Mucosa of gallbladder (tissue), 1 donor: ENCODE measurements at places on chromosomes 5 and 9.

DNA sequence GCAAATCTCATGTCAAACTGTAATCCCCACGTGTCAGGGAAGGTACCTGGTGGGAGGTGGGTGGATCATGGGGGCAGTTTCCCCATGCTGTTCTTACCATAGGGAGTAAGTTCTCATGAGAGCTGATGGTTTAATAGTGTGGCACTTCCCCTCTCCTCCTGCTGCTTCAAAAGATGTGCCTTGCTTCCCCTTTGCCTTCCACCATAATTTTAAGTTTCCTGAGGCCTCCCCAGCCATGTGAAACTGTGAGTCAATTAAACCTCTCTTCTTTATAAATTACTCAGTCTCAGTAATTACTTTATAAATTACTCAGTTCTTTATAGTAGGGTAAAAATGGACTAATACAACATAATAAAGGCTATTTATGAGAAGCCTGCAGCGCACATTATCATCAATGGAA lies 7.1 kb upstream of the CNTRL start:
- DNase-seq = no peak

- DNase-seq = no peak
Measured at GRCh38 chr5:53039855-53040254, 50.7 kb downstream of the ITGA2 start.

GRCh38 chr5:145708169-145708568 lies 127.0 kb downstream of the PRELID2 start:
- DNase-seq = no peak

- DNase-seq = no peak
Measured at GRCh38 chr5:65356274-65356673, 125.4 kb downstream of the ADAMTS6 start.

DNA sequence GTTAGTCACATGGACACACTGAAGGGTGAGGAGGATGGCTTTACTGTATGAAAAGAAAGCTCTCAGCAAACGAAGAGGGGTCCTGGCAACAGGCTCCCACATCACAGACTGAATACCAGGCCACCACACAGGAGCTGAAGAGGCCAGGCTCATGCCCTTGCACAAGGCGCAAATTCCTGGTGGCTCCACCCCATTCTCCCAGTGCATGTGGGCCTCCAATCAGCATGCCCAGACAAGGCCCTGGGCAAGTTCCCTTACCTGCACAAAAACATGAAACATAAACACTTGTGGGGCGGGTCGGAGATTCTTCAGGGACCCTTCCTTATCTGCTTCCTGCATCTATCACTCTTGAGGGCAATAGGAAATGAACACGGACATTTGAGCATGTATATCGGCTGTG lies 935.8 kb upstream of the EDIL3 start:
- DNase-seq = no peak

DNA sequence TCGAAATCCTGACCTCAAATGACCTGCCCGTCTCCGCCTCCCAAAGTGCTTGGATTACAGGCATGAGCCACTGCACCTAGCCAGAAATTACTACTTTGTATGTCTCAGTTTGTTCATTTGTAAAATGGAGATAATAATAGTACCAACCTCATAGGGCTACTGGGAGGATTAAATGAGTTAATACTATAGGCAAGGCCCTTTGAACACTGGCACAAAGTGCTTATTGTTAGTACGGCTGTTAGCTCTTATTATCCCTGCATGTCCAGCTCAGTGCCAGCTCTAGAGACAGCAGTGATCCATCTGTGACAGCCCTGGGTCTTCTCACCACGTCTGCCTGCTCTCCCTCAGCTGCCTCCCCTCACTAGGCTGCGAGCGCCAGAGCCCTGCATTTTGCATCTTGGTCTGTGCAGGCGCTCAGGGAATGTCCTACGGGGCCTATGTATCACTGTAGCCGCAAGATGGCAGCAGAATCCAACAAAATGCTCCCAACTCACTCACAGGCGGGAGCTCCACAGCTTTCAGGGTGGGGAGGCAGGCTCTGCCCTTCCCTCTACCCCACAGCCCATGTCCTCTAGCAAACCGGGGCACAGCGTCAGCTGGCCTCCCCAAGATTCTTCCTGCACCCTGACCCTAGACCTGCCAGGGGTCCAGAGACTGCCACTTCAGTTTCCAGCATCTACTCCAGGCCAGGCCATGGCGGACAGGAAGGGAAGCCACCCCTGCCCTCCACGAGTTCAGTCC lies 17.7 kb upstream of the AKNA start:
- peak; percentile 87 for DNase-seq

DNA sequence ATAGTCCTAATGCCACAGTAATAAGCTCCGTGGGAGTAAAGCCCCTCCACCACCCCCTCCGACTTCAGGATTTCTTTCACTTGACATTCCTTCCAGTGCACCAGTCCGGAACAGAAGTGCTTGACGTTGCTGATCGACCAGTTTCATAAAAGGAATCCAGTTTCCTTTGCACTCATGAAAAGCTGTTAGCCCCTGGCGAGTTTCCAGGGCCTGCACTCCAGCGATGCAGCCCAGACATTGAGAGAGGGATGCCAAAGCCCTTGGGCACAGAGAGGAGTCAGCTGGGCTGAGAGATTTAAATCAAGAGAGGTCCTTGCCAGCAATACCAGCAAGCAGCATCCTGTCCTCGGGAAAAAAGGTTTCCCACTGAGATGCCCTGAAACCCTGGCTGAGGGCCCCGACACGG lies 170.1 kb downstream of the GABBR2 start:
- DNase-seq = no peak

GRCh38 chr5:168114444-168115017 lies 176.9 kb upstream of the WWC1 start:
- DNase-seq = peak; percentile 39

- no peak for DNase-seq
Measured at GRCh38 chr5:143030349-143030748, 260.2 kb downstream of the ARHGAP26 start.

DNA sequence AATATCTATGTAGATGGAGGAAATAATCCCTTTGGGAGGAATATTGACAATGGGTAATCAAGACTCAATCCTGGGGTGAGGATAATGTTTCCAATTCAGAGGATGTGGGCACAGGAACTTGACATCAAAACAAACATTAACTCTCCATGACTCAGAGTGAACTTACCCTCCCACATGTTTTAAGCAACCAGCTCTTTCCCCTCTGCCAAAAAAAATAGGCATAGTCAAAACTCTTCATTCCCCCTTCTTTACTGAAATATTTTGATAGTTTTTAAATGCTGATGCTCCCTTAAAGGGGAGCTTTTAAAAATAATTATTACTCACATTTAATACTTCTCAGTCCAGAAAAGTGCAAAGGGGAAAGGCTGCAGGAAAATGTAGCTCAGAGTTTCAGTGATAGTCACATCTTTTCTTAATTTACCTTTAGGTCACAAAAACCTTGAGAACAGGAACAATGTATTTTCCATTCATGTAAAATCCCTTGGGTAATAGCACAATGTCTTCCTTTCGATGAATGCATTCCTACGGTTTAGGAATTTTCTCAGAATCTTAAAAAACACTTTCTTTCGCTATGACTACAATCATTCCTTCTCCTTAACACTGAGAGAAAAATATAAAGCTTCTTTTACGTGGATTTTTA lies 298.4 kb upstream of the GRAMD2B start:
- no peak for DNase-seq

GRCh38 chr5:52822437-52822836 lies 34.7 kb downstream of the ITGA1 start:
- no peak for DNase-seq

DNA sequence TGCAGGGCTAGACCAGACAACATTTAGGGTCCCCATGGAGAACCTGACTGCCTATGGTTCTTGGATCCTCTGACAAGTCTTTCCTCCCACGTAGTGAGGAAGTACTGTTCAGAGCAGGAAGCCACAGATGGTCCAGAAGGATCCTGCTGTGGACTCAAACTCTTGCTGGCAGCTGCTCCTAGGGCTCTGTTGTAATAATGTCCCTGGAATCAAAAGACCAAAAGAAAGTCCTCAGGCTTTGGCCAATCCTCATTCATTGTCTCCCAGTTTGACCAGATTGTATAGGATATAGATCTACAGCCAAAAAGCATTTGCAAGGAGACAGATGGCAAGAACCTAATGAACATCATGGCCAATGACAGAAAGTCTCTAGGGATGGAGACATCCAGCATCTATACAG lies 53.9 kb downstream of the SEMA6A start:
- DNase-seq = no peak

GRCh38 chr9:95409650-95410426 lies 92.3 kb upstream of the FANCC start:
- DNase-seq = no peak

DNA sequence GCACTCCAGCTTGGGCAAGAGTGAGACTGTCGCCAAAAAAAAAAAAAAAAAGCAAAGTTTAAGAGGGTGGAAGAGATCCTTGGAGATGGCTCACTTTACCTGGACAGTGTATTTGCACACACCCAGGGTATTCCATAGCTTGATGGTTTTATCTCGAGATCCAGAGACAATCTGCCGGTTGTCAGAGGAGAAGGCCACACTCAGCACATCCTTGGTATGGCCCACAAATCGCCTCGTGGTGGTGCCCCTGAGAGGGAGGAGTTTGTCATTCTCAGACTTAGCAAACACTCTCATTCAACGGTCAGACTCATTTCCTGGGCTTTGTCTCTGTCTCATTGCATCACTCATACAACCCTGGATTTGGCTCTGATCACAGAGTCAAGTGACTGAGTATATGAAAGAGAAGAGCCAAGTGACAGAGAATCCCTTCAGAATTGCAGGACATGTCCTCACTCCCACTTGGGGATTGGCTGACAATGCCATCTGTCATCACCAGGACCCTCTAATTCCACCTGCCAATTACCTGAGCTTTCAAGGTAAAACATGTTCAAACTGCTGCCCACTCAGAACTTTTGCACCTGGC lies 2.2 kb downstream of the RACK1 start:
- DNase-seq = no peak

DNA sequence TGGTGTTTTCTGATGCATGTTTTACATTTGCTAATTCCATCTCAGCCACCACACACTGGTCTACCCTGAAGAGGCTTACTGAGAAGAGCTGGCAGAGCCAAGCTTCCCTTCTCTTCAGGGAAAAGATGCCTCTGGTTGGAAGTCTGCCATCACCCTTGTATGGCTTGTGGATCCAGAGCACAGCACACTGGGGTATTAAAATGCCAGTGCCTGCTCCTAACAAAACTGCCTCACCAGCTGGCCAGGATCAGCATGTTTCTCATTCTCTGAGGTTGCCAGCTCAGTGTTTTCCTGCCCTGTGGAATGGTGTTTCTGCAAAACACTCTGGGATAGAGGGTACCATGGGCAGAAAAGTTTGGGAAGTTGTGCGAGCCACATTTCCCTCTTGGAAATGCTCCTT lies 31.6 kb upstream of the ZNF618 start:
- DNase-seq = peak; percentile 20

DNA sequence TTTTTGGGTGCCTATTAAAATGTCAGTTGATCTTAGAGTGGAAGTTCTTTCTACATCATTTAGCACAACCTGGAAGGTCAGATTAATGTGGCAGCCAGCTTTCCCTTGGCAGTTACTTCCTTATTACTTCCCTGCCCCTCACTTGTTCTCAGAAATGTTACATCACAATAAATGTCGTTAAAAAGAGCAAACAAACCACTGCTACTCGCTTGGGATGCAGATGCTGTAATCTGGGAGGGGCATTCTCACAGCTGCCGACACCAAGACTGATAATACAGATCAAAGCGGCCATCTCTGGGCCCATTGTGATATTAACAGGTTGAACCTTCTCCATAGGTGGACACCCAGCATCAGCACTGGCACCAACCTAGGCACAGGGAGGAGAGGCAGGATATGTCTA lies 29.3 kb downstream of the PLAC8L1 start:
- DNase-seq = no peak

GRCh38 chr5:75072061-75072460 lies 19.7 kb upstream of the GCNT4 start:
- DNase-seq = no peak

GRCh38 chr5:154580422-154580821 lies 102.4 kb upstream of the HAND1 start:
- no peak for DNase-seq

GRCh38 chr5:134409321-134409720 lies 2.4 kb downstream of the CDKN2AIPNL start:
- DNase-seq = no peak

GRCh38 chr5:72265032-72265877 lies 54.8 kb downstream of the MRPS27 start:
- no peak for DNase-seq

DNA sequence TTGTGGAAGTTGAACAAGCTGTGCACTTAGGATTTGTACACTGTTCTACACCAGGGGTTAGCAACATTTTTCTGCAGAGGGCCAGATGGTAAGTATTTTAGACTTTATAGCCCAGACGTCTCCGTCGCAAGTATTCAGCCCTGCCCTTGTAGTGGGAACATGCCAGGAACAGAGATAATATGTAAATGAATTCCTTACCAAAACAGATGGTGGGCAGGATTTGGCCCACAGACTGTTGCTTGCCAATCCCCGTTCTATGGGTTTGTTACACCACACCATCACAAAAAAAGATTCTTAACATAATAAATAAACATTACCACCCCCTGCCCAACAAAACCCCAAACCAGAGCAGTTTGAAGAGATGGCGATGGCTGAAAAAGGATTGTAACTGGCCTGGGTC lies 74.3 kb downstream of the AMBP start:
- DNase-seq = peak; percentile 10

GRCh38 chr9:22107202-22108045 lies 98.3 kb upstream of the CDKN2B start:
- DNase-seq = no peak
